ENCODE measurements at places on chromosomes 2 and 18. TPM values are rescaled to one million over a fixed set of nuclear protein-coding genes. Genes with fewer than 3 reads are reported as not detected.

The KCNS3 gene
- 18.1 TPM for total RNA-seq

The MAPK4 gene
- total RNA-seq: 3.3 TPM

The VAMP8 gene
- 55.4 TPM for total RNA-seq

The TGFA gene
- total RNA-seq: 3.0 TPM

The DNPEP gene
- 67.6 TPM for total RNA-seq

The YES1 gene
- 113 TPM for total RNA-seq

The TACR1 gene
- total RNA-seq: 0.23 TPM

The AQP12A gene
- not detected for total RNA-seq

DNA sequence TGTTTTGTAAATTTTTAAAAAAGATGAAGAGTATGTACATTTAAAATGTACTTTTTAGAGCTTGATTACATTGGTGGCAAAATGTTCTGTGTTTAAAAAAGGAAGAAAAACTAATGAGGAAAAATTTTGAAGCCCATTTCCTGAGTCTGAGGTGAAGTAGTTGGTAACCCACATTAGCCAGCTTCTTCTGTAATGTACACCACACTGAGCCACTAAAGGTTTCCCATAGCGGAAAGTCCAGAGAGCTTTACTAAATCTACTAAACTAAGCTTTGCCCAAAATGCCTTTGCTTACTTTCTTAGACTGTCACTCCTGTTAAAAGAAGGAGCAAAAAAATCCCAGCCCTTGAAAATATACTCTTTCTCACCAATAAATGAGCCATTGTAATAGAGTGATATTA is 804.8 kb upstream of the ZEB2 start:
- no peak for DNase-seq
- H3K27me3 ChIP-seq: no peaks in the 10 kb centered on the region
- H3K36me3 ChIP-seq: no peaks in the 10 kb centered on the region
- H3K4me1 ChIP-seq: no peaks in the 10 kb centered on the region

DNA sequence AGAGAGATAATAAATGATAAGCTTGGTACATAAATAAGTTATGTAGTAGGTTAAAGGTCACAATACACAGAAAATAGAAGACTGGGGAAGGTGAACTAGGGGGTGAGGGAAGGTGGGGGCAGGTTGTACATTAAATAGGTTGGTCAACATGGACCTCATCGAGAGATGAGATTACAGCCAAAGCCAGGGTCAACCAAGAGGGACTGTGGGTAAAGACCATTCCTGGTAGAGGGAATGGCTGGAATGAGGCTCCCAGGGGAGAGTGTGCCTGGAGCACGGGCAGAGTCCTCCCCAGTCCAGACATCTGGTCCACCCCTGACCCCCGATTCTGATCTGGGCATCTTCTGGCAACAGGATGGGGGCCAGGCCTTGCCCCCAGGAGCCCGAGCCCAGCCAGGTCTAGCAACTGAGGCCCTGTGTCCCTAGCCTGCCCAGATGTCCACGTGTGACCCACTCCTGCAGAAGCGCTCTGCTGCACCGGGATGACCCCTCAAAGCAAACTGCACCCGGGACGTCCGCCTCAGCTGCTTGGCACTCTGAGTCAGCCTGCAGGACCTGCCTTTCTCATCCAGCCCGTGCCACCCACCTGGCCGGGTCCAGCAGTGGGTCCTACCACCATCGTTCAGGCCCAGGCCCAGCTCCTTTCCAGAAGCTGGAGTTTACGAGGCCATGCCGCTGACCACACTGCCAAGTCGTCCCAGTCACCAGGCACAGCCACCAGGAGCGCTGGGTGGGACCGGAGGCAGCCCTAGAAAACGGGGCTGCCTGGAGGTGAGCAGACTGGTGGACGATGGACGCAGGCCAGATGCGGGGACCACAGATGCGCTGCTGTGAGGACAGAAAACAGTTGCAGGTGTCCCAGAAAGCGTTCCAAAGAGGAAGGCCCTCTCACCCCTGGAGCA is 56.2 kb upstream of the ID2 start:
- H3K4me3 ChIP-seq: no peak overlapping the region
- H3K36me3 ChIP-seq: no peaks in the 10 kb centered on the region
- peaks cover 11% of the 10 kb centered on the region for H3K4me1 ChIP-seq
- no peak for DNase-seq
- no peak overlapping the region for H3K27ac ChIP-seq

GRCh38 chr2:136093583-136093982 is 24.4 kb downstream of the CXCR4 start:
- H3K4me3 ChIP-seq: no peak overlapping the region
- no peak for DNase-seq
- H3K4me1 ChIP-seq: peaks cover 30% of the 10 kb centered on the region
- H3K27me3 ChIP-seq: no peaks in the 10 kb centered on the region
- no peak overlapping the region for H3K27ac ChIP-seq

GRCh38 chr2:170073288-170073687 is 104.7 kb upstream of the MYO3B start:
- H3K4me1 ChIP-seq: peaks cover 40% of the 10 kb centered on the region
- peaks cover 34% of the 10 kb centered on the region for H3K36me3 ChIP-seq
- DNase-seq: no peak
- no peak overlapping the region for H3K4me3 ChIP-seq
- no peaks in the 10 kb centered on the region for H3K27me3 ChIP-seq
- no peak overlapping the region for H3K27ac ChIP-seq

- H3K4me1 ChIP-seq: no peaks in the 10 kb centered on the region
- H3K27ac ChIP-seq: no peak overlapping the region
- H3K36me3 ChIP-seq: peaks cover 72% of the 10 kb centered on the region
- H3K4me3 ChIP-seq: no peak overlapping the region
- no peak for DNase-seq
Measured at GRCh38 chr2:70664525-70664924, 103.5 kb downstream of the ADD2 start.

DNA sequence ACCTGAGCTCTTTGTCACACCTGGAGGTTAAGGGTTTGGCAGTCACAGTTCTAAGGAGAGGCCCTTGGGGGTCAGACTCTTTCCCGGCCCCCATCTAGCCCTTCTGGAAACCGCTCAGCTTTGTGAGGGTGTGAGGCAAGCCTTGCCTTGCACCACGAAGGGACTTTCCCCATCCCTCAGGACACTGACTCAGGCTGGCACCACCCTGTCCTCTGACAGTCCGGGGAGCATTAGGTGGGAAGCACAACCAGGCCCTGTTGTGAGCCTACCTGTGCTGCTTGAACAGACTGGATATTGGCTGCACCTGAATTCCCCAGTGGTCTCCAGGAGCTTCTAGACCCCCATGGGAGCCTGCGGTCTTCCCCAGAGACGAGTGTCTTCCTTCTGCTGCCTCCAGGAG is 47.0 kb upstream of the GBX2 start:
- H3K27me3 ChIP-seq: no peaks in the 10 kb centered on the region
- DNase-seq: no peak
- no peak overlapping the region for H3K4me3 ChIP-seq

- DNase-seq: no peak
- H3K36me3 ChIP-seq: no peaks in the 10 kb centered on the region
- peaks cover 21% of the 10 kb centered on the region for H3K4me1 ChIP-seq
- H3K4me3 ChIP-seq: no peak within 1 kb of the TSS
- no peak within 1 kb of the TSS for H3K27ac ChIP-seq
- no peaks in the 10 kb centered on the region for H3K27me3 ChIP-seq
Measured at GRCh38 chr2:113173542-113174375, at the start of gene PSD4. TSS of gene PSD4 (plus strand) at chr2:113173971. CDS start at chr2:113182457, 8,486 bp downstream.

- H3K4me3 ChIP-seq: no peak overlapping the region
- H3K27me3 ChIP-seq: peaks cover 17% of the 10 kb centered on the region
- H3K4me1 ChIP-seq: no peaks in the 10 kb centered on the region
- no peak for DNase-seq
- no peak overlapping the region for H3K27ac ChIP-seq
- H3K36me3 ChIP-seq: peaks cover 49% of the 10 kb centered on the region
Measured at GRCh38 chr2:3789256-3789655, 85.9 kb downstream of the DCDC2C start.

DNA sequence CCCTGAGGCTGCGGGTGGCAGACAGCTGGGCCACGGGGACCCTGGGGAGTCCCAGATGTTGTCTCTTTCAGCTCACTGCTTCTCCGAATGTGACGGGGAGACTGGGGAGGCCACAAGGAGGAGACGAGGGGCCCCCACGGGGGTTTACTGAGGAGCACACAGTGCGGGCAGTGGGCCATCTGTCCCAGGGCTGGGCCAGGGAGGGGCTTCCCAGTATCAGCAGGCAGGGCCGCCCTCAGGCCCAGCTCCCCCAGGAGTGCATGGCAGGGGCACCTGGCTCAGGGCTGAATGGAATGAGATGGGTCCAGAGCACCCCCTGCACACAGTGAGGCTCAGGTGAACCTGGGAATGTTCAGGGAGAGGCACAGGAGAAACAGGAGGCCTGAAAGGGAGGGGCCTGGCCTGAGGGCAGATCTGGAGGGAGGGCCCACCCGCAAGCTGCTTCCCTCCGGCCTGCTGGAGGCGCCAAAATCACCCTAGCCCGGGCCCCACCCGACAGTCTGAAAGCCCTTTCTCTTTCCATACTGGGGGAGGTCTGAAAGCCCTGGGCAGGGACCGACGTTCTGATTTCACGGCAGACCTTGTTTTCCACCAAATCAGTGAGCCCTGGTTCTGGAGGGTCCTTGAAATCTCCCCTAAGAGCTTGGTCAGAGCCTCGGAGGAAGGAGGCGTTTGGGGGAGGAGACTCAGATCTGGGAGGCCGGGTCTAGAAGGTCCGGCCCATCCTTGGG is 35.5 kb upstream of the PTMA start:
- H3K27me3 ChIP-seq: no peaks in the 10 kb centered on the region
- peak overlapping the region; percentile 65 for H3K4me3 ChIP-seq
- no peaks in the 10 kb centered on the region for H3K36me3 ChIP-seq

GRCh38 chr2:32688541-32688940 is 60.7 kb downstream of the TTC27 start:
- H3K27ac ChIP-seq: no peak overlapping the region
- no peak for DNase-seq
- H3K36me3 ChIP-seq: no peaks in the 10 kb centered on the region
- no peaks in the 10 kb centered on the region for H3K27me3 ChIP-seq

GRCh38 chr2:47771211-47771610 is 11.7 kb upstream of the MSH6 start:
- H3K27ac ChIP-seq: peak overlapping the region; percentile 55
- peaks cover 16% of the 10 kb centered on the region for H3K4me1 ChIP-seq
- peaks cover 5% of the 10 kb centered on the region for H3K36me3 ChIP-seq
- H3K4me3 ChIP-seq: no peak overlapping the region
- no peaks in the 10 kb centered on the region for H3K27me3 ChIP-seq
- DNase-seq: no peak

DNA sequence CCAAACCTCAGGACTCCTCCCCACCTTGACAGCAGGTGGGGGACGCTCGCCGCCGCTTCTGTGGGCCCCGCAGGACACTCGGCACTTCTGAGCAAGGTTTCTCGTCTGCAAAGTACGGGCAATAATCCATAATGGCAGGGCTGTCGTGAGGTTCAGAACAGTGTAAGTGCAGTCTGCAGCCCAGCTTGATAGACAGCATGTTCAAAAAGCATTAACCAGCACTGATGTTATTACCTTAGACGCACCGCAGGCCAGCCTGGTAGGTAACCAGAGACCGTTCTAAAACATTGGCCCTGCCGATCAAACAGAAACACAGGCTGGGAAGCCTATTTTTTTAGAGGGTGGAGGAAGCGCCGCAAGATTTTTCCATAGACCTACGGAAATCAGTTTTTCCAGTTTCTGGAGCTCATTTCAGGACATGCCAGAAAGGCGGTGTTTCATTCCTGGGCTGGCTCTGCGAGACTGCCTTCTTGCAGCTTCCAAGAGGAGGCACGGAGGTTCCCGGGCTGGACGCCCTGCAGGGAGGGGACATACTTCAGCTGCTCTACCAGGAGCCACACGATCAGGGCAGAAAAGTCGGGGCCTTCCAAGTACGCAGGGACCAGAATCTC is 148.7 kb downstream of the TPO start:
- H3K36me3 ChIP-seq: no peaks in the 10 kb centered on the region
- no peaks in the 10 kb centered on the region for H3K27me3 ChIP-seq
- no peak for DNase-seq
- H3K4me3 ChIP-seq: no peak overlapping the region

GRCh38 chr2:30514848-30515435 is 67.9 kb downstream of the LCLAT1 start:
- H3K27ac ChIP-seq: no peak overlapping the region
- DNase-seq: no peak
- H3K4me3 ChIP-seq: no peak overlapping the region
- H3K27me3 ChIP-seq: no peaks in the 10 kb centered on the region
- peaks cover 48% of the 10 kb centered on the region for H3K4me1 ChIP-seq

DNA sequence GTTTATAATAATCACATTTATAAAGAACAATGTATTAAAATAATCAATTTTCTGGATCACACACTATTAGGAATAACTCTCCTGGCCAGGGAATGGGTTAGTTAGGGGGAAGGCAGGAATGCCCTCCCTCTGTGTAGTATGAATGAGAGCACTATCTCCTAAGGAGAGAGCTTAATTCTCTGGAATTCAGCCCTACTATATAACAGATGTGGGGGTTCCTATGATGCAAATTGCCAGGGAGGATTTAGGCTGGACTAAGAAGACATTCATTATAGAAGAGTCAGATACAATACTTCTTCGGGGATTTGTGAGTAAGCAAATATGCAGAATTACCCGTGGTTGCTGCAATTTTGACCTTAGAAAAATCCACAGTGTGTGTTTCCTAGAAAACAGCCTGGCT is 250.1 kb upstream of the VRK2 start:
- H3K27me3 ChIP-seq: no peaks in the 10 kb centered on the region
- peak overlapping the region; percentile 73 for H3K27ac ChIP-seq
- peak overlapping the region; percentile 8 for H3K4me3 ChIP-seq

GRCh38 chr2:241323778-241324177 is 8.1 kb downstream of the SEPTIN2 start:
- no peaks in the 10 kb centered on the region for H3K27me3 ChIP-seq
- H3K36me3 ChIP-seq: peaks cover 37% of the 10 kb centered on the region
- no peak overlapping the region for H3K4me3 ChIP-seq
- H3K27ac ChIP-seq: peak overlapping the region; percentile 31

GRCh38 chr18:77668219-77668618 is 418.6 kb downstream of the GALR1 start:
- no peak for DNase-seq
- no peak overlapping the region for H3K4me3 ChIP-seq
- peaks cover 29% of the 10 kb centered on the region for H3K4me1 ChIP-seq
- H3K27ac ChIP-seq: no peak overlapping the region
- H3K36me3 ChIP-seq: no peaks in the 10 kb centered on the region

- H3K4me1 ChIP-seq: peaks cover 33% of the 10 kb centered on the region
- peak overlapping the region; percentile 53 for H3K27ac ChIP-seq
- no peak overlapping the region for H3K4me3 ChIP-seq
- DNase-seq: no peak
- H3K36me3 ChIP-seq: peaks cover 3% of the 10 kb centered on the region
- no peaks in the 10 kb centered on the region for H3K27me3 ChIP-seq
Measured at GRCh38 chr2:159620796-159621195, 4.4 kb upstream of the BAZ2B start.

- H3K27me3 ChIP-seq: no peaks in the 10 kb centered on the region
- no peaks in the 10 kb centered on the region for H3K36me3 ChIP-seq
- no peak for DNase-seq
- H3K4me1 ChIP-seq: no peaks in the 10 kb centered on the region
- H3K27ac ChIP-seq: no peak overlapping the region
Measured at GRCh38 chr2:162888652-162889051, 50.1 kb upstream of the KCNH7 start.

DNA sequence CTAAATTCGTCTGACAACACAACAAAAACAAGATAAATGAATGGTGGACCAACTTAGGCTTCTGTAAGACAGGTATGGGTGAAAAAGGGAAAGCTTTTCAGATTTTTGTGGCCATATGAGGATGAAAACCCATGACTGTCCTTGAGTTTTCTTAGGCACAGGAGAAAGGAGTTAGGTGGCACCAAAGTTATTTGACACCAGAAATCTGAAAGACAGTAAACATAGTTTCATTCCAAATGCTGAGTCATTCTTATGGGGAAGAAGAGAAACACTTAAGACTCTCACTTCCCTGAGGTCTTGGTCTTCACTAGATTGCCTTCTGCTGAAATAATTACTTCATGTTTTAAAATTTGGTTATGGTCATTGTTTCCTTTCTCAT is 5.2 kb upstream of the GPD2 start:
- 0 out of 2 replicates have a peak overlapping the region, but pooled peaks have one; percentile 16 for H3K4me3 ChIP-seq
- H3K27me3 ChIP-seq: no peaks in the 10 kb centered on the region
- H3K4me1 ChIP-seq: peaks cover 36% of the 10 kb centered on the region
- peak overlapping the region; percentile 37 for H3K27ac ChIP-seq
- no peak for DNase-seq
